ENCODE measurements at places on chromosomes 3 and 15.

DNA sequence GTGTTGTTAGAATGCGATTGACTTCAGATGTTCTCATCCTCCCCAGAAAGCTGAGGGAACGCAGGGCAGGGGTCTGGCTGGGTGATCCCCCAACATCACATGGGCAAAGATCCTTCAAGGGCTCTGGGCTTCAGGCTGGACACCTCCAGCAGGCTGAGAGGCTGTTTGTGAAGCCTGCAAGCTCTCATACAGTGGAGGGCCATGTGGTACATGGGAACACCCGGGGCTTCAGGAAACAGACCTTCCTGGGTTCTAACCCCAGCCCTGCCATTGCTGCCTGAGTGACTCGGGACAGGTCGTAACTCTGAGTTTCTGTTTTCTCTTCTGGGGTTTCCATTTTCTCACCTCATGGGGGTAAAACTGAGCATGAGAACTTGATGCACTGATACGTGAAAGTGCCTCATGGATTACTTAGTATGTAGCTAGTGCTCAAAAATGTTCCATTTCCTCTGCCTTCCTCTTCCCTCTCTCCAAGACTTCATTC, 81.2 kb downstream of the TLE3 start:
- DNase-seq: no peak

DNA sequence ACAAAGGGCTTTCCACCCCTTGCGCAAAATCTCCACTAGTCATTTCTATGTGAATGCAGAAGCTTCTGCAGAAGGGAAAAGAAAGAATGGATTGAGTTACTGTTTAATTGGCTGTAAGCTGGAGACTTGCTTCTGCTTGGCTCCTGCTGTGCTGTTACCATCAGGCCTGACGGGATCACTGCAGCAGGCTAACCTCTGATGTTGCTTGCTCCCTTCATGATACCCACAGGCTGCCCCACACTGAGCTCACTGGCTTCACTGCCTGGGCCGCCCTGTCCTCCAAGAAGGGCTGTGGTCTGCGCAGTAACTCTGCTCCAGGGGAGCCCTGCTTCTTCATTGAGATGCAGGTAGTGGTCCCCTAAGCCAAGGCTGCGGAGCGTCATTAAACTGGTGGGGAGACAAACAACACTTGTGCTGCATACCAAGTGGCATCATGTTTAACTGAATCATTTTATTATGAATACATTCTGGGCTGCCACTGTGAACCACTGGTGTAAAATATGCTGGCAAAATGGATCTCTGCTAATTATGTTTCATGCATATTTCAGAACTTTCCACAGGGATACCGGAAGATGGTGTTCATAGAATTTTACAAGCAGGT, 78.6 kb downstream of the WDR49 start:
- no peak for DNase-seq

- DNase-seq: no peak
Observed at GRCh38 chr3:60856257-60857046, 394.8 kb downstream of the FHIT start.

GRCh38 chr3:14212032-14212431, 33.4 kb downstream of the LSM3 start:
- DNase-seq: no peak

- DNase-seq: no peak
Observed at GRCh38 chr3:67044295-67044694, 46.2 kb downstream of the KBTBD8 start.

DNA sequence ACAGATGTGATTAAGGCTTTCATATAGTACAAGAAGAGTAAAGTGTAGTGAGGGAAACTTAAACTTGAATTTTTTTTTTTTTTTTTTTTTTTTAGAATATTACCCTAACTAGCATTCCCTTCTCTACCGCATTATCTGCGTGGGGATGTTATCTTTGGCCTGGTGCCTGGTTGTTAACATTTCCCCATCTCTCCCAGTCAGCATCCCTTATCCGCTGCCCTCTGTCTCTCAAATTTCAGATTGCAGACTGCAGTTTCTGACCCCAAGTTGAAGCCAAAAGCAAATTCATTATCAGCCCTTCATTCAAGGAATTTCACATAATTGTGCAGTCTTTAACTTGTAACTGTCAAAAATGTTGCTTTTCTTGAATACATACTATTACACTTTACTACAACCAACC, 353.0 kb downstream of the PLOD2 start:
- no peak for DNase-seq

DNA sequence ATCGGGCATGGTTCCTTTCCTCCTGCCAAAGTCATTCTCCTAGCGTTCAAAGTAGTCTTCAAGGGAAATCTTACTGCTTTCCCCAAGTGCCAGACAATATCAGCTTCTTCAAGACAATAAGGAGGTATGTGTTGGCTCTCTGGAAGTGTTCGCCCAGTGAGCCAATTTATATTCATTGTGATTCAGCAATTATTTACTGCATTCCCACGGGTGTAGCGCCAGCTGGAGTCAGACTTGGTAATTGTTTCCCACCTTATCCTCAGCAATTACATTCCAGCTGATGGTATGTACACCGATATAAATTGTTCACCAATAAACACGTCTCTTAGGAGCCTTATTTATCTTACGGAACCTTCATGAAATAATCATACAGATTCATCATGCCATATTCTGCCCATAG, 103.6 kb upstream of the CTNNB1 start:
- DNase-seq: no peak

- DNase-seq: no peak
Observed at GRCh38 chr3:162211470-162211869, 714.9 kb downstream of the OTOL1 start.

DNA sequence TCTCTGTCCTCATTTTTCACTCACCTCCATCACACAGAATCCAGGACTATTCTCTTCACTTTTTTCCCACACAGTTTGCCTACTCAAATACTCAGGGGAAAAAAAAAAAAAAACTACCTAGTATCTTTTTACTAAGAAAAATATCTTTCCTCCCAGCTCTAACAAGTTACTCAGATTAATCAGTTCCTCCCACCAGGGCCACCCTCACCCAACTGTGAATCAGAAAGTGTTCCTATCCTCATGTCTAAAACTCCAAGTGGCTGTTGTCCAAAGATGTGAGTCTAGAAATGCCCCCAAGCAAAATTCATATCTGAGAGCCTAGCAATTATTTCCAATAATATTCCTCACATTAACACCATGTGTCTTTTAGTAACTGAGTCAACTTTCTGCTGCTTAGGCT, 268.0 kb downstream of the ERC2 start:
- no peak for DNase-seq

GRCh38 chr15:91670108-91670507, 183.4 kb upstream of the SLCO3A1 start:
- DNase-seq: no peak

- DNase-seq: no peak
Observed at GRCh38 chr3:40996382-40996781, 202.9 kb upstream of the CTNNB1 start.

Data from activated T-cell treated with anti-CD3 and anti-CD28 coated beads, Interleukin-2, amount 50 U/mL, for 24 hours (primary cell).